ENCODE measurements at places on chromosomes 1 and 21. TPM values are rescaled to one million over a fixed set of nuclear protein-coding genes. Genes with fewer than 3 reads are reported as not detected.

- no peak for DNase-seq
Measured at GRCh38 chr1:184650177-184650866, 104.3 kb downstream of the EDEM3 start.

DNA sequence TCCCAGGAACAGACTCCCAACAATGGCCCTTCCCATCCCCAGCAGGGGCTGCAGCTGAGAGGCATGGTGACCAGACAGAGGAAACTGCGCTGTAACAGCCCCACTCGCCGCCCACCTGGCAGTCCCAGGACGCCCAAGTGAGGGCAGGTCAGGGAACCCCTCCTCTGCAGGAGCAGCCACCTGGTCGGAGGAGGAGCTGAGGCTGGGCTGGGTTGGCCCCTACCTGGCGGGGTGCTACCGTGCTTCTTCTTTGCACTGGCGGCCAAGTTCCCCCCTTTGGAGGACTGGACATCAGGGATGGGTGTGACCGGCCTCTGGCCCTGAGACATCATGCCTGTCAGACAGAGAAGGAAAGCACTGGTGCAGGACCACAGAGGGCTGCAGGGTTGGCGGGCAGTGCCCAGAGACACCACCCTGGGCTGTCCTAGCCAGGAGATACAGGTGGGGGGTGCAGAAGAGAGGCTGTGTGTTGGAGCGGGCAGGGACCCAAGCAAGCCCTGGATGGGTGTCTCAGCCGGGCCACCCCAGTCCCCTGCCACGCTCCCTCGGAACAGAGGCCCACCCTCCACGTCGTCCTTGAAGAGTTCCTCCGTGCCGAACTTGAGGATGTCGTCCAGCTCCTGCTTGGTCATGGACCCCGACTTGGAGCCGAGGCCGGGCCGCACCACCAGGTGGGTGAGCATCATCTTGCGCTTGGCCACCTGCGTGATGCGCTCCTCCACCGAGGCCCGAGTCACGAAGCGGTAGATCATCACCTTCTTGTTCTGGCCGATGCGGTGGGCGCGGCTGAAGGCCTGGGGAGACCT lies 51.6 kb downstream of the CHD5 start:
- DNase-seq: no peak

DNA sequence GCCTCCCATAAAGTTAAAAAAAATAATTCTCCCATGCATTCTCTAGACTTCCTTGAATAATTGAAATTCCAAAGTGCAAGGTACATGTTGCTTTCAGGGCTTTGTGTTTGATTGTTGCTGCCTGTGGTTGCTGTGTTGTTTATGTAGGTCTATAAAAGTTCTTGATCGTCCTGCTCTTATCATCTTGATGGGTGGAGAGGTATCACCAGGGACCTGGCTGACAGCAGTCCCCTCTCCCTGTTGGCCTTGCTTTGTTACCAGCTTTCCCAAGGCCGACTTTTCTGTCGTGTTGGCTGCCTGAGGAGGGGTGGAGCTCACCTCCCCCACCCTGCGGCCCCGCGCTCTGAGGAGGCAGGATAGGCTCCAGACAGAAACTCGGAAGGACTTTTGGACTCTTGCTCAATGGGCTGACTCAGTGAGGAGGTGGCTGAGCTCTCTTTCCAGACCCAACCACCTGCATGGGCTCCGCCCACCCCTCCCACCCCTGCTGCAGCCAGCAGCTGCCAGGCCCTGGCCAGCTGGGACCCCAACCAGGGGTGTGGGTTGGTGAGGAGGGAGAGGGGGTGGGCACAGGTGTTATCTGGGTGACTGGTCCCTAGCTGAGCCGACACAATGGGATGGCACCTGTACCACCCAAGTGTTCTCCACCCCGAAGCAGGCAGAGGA lies 2.0 kb downstream of the INAVA start:
- DNase-seq: no peak

- DNase-seq: no peak
Measured at GRCh38 chr1:203039609-203040512, 13.6 kb downstream of the PPFIA4 start.

DNA sequence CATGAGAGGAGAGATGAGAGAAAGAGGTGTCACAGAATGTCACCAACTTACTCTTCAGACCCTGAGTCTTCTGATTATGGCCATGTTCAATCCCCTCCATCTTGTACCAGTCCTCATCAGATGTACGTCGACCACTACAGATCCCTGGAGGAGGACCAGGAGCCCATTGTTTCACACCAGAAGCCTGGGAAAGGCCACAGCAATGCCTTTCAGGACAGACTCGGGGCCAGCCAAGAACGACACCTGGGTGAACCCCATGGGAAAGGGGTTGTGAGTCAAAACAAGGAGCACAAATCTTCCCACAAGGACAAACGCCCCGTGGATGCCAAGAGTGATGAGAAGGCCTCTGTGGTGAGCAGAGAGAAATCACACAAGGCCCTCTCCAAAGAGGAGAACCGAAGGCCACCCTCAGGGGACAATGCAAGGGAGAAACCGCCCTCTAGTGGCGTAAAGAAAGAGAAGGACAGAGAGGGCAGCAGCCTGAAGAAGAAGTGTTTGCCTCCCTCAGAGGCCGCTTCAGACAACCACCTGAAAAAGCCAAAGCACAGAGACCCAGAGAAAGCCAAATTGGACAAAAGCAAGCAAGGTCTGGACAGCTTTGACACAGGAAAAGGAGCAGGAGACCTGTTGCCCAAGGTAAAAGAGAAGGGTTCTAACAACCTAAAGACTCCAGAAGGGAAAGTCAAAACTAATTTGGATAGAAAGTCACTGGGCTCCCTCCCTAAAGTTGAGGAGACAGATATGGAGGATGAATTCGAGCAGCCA lies 8.0 kb downstream of the ELOA start:
- DNase-seq: peak; percentile 57

DNA sequence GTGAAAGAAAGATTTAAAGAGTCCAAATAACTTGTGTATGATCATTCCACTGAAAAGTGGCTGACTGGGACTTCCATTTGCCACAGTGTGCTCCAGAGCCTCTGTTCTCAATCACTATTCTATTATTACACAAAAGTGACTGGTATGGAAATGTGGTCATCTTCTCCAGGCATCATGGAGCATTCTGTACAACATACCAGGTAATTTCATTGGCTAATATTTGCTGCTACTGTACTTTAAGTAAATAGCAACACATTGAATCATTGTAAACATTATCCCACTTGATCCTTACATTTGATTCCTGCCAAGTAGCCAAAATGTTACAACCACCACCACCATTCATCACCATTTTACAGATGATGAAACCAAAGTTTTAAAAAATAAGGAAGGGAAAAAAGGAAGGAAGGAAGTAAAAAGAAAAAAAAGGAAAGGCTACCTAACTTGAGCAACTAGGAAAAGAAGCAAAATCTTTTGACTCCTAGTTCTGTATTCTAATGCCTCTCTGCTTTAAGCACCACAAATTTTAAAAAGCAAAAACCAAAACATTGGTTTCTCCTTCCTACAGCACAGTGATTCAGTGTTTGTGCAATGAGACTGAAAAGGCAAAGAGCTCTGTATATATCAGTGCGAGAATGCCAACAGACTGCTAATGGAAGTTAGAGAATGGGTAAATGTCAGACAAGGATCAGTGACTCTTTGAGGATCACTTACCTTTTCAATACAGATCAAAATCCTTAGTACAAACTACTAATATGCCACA lies 361.4 kb upstream of the PTBP2 start:
- DNase-seq: peak; percentile 64

- peak; percentile 99 for DNase-seq
Measured at GRCh38 chr1:35448344-35448801, 108.8 kb downstream of the KIAA0319L start.

DNA sequence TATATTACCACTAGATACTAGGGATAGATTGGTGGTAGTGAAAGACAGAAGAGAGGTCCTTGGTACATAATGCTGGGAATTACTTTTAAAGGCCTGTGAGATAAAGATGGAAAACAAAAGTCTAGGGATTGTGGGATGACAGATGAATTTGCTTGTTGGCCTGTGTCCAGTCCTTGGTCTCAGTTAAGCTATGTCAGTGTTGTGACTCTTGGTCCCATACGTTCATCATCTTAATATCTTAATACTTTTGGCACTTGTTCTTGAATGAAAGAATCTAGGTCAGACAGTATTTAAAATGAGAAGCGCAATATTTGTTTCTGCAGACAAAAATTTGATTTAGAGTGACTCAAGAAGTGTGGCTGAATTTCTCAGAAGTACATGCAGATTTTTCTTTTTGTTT lies 7.6 kb downstream of the RPL5 start:
- DNase-seq: no peak

DNA sequence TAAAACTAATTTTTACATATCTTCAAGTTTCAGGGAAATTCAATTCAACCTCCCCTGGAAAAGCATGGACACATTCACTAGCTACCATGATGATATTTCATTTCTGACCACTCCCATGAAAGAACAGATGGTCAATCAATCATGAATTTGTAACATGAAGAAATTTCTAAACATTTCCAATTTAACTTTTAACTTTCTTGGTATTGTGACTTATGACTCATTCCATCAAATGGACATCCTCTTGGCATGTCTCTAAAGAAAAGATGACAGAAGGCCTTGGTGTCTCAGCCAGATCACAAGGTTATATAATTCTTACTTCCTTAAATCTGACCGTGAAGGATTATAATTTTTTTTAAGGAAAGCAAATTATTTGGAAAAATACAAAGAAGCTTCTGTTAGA lies 10.5 kb upstream of the MCOLN3 start:
- DNase-seq: no peak

- DNase-seq: no peak
Measured at GRCh38 chr1:63828322-63829044, 54.7 kb downstream of the ROR1 start.

- DNase-seq: no peak
Measured at GRCh38 chr1:228339059-228339704, 67.5 kb downstream of the TRIM11 start.

GRCh38 chr1:76138217-76138616 lies 63.7 kb downstream of the ST6GALNAC3 start:
- no peak for DNase-seq

DNA sequence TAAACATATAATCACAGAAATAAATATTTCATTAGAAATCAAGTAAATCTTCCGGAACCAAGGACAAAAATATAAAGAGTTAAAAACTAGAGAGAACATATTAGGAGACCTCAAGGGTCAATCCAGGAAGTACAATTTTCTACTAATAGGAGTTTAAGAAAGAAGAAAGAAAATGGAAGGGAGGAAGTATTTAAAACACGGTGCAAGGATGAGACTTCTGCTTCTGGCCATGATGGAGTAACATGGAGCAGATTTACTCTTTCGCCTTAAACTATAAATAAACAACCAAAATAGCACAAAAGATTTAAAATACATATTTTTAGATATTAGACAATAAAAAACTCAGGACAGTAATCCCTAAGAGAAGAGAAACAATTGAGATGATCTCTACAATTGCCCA lies 12.6 kb upstream of the IFNAR1 start:
- no peak for DNase-seq

DNA sequence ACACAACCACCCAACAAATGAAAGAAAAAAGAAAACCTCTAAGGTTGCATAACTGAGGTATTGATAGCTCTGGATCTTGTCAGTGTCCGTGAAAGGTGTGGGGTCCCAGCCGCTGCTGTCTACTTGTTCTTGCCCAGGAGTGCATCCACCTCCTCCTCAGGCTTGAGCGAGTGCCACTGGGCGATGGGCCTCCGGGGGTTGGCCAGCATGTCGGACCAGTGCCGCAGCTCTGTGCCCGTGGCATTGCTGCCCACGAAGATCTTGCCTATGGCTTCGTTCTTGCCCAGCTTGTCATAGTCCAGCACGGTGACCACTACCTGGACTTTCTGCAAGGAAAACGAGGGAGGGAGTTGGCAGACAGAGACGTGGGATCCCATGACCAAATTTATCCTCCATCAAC lies 113.6 kb downstream of the SYT2 start:
- DNase-seq: no peak

Gene AMY1C
- polyA plus RNA-seq: not detected

Gene NR5A2
- 0.03 TPM for polyA plus RNA-seq

Gene EPHA10
- polyA plus RNA-seq: not detected

Gene TCHHL1
- polyA plus RNA-seq: not detected

Gene KIF17
- 5.7 TPM for polyA plus RNA-seq

Gene PHLDA3
- 122 TPM for polyA plus RNA-seq

Gene ADGRL4
- polyA plus RNA-seq: 5.0 TPM

Gene OR2T11
- polyA plus RNA-seq: not detected
